Retina (tissue), 1 donor: ENCODE measurements at places on chromosomes 6 and 20.

GRCh38 chr6:88869263-88870020 is 94.0 kb downstream of the RNGTT start:
- DNase-seq: no peak

DNA sequence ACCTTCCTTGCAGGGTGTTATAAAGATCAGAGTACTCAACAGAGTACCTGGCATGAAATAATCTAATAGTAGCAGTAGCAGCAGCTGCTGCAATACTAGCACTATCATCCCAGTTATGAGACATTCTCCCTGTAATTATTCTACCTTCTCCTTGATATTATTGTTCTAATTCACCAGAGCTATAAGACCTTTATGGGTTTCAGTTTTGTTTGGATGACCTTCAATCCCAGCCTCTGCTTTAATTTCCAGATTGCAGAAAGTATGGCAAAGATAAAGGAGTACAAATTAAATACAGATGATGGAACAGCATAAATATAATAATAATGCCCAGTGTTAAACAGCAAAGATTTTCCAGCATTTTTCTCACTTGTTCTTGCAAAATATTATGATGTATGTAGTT is 150.5 kb upstream of the MYLIP start:
- DNase-seq: no peak

GRCh38 chr6:108837236-108837971 is 10.8 kb upstream of the ARMC2 start:
- no peak for DNase-seq

GRCh38 chr20:43977252-43977651 is 62.6 kb downstream of the TOX2 start:
- DNase-seq: no peak

DNA sequence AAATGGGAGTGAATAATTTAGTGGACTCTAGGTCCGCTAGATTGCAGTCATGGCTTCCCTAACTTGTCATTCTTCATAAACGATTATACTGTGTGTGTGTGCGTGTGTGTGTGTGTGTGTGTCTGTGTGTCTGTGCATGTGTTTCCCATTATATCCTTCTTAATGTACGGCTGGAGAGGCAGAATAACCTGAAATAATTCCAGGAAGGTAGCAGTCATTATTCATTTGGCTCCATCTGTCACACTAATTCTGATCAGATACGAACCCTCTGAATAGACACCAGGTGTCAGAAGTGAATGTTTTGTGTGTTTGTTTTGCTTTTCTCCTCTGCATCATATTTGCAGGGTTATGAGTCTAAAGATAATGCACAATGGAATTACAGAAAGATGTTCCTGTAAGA is 372.9 kb downstream of the DOK5 start:
- DNase-seq: no peak

DNA sequence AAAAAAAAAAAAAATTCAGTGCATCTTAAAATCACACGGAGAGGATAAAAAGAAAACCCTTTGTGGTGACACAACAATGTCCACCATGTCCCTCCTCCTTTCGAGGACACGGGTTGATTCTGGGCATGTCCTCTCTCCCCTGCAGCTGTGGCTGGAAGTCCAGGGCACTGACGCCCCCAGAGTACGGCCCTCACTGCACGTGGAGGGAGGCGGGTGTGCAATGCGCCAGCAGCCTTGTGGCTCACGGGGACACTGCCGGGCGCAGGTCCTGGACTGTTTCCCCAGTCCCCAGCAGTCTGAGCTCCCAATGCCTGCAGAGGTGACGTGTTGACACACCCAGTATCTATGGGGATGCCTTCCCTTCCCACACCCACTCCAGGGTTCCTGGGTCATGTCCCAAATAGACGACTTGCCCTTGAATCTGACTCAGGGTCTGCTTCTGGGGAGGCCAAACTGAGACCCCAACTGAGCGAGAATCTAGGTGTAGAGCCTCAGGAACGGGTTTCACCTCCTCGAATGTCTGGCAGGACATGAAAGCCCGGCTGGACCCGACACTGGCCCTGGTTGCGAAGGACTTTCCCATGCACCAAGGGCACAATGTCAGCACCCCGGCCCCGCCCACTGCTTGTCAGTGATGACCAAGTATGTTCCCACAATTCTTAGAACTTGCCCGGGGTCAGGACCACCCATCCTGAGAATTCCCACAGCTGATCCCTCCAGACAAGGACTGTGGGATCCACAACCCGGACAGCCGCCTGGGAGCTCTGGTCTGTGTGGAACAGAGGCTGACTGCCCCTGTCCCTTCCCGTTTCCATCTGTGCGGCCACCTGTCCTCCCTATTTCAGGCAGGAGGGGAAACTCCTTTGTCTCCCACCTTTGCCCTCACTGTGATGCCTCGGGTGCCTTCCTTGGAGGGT is 425.1 kb upstream of the SULF2 start:
- DNase-seq: no peak

DNA sequence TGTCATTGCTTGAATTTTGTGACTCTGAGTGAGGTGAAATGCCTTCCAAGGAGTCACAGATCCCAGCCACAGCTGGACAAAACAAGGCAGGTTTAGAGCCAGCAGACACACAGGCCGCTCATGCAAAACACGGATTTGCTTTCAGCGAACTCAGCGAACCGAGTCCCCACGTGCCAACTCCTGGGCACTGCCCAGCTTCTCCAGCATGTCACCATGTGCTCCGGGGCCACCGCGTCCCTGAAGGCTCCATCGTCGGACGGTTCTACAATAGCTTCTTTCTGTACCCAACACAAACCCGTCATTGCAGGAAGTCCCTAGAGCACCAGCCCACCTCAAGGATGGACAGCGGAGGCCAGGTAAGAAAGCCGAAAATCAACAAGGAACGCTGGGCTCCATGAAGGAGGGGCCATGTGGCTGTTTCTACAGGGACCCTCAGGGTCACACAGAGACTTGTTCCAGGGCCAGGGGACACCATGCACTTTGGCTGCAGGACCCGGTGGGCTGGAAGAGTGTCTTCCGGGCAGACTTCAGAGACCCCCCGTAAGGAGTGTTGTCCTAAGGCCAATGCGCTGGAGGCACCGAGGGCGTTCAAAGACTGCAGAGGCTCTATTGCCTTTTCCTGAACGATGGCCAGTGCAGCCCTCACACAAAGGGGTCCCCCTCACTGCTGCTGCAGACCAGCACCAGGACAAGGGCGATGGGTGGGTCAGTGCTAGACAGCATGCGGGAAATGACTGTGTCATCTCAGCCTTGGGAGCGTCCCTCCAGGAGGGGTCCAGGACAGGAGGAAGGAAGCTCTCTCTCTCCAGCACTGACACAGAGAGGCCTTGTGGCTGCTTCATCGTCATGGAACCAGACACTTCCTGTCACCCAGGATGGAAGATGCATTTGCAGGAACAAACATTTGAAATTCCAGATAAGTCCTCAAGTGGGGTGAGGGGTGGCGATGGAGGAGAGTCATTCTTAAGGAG is 19.8 kb downstream of the DACT2 start:
- DNase-seq: no peak

DNA sequence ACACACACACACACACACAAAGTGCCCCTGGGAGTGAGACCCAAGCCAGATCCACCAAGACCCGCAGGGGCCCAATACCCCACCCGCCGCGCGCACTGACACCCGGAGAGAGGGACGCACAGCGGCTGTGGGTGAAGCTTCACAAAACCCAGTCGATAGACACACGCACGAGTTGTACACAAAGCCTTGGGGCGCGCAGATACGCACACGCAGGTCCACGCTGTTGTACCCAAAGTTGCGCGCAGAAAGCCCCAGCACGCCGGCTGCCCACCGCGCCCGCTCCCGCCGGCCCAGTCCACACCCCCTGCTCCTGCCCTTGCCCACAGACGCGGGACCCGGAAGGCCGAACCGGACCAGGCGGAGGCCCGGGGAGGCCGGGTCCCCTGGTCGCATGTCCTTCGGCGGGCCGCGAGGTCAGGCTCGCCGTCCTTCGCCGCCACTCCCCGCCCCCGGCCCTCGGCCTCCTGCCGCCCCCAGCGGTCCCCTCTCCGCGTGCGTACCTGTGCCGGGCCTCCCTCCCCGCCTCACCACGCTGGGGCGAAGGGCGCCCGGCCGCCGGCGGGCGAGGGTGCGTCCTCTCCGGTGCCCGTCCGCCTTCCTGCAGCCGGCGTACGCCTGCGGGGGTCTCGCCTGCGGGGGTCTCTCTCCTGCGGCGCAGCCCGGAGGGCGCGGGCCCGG is at the start of gene TMEM74B:
Gene TMEM74B (minus strand): TSS at position 344 of the 678 bp plus-strand sequence. CDS start 1,180 bp downstream, outside the sequence.
- peak; percentile 61 for DNase-seq

GRCh38 chr6:47203266-47203937 is 106.3 kb downstream of the TNFRSF21 start:
- DNase-seq: no peak

- no peak for DNase-seq
Measured at GRCh38 chr6:41085182-41085581, 12.4 kb downstream of the NFYA start.

GRCh38 chr6:115220551-115221159 is 840.0 kb downstream of the FRK start:
- DNase-seq: no peak

GRCh38 chr6:162271922-162272321 is 455.6 kb downstream of the PRKN start:
- no peak for DNase-seq

- no peak for DNase-seq
Measured at GRCh38 chr6:2426561-2427340, 181.3 kb upstream of the GMDS start.

DNA sequence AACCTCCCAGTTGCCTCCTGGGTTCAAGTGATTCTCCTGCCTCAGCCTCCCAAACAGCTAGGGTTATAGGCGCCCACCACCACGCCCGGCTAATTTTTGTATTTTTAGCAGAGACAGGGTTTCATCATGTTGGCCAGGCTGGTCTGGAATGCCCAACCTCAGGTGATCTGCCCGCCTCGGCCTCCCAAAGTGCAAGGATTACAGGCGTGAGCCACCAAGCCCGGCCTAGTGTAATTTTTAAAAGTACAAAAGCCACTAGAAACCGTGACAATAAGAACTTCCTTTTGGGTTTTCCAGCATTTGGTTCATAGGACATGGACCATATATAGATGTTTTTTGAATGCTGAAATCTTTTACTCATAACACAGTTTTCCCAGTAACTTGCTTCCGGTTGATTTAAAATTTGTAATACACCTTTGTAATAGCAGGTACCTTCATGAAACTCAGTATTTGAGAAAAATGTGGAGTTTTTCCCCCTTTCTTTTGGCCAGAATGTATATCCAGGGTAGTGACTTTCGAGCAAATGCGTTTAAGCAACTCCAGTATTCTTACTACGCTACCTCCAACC is 467 bp downstream of the PXT1 start:
- no peak for DNase-seq

GRCh38 chr20:38798266-38798665 is 7.2 kb upstream of the PPP1R16B start:
- DNase-seq: no peak

GRCh38 chr6:31720196-31720770 is 1.3 kb downstream of the LY6G6C start:
- DNase-seq: no peak

- no peak for DNase-seq
Measured at GRCh38 chr6:72720464-72720863, 98.6 kb downstream of the KCNQ5 start.

DNA sequence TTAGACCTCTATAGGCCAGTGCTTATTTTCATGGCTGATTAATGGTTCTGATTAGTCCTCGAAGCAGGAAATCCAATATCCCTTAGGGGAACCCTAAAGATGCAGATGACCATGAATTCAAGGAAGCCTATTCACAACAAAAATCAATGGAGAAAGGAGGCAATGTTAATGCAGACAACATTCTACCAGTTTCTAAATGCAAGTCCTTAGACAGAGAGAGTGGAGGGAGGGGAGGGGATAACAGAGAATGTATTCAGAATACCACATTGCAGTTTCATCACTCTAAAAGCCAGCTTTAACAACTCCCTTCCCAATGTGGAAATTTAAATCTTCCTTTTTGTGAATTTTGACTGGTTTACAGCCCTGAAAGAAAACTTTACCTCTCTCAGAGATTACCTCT is 87.1 kb upstream of the POU3F2 start:
- DNase-seq: no peak

- DNase-seq: no peak
Measured at GRCh38 chr6:147023148-147023547, 181.1 kb upstream of the STXBP5 start.

- DNase-seq: peak; percentile 37
Measured at GRCh38 chr6:31180500-31180899, 10.0 kb upstream of the POU5F1 start.

DNA sequence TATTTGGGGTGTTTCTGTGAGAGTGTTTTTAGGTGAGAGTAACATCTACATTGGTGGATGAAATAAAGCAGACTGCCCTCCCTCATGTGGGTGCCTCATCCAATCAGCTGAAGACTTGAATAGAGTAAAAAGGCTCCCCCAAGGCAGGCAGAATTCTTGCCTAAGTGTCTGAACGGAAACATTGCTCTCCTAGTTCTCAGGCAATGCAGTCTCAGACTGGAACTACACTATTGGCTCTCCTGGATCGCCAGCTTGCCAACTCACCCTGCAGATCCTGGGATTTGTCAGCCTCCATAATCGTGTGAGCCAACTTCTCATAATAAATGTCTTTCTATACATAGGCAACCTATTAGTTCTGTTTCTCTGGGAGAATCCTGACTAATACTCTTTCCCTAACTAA is 5.5 kb upstream of the TMEM170B start:
- no peak for DNase-seq

DNA sequence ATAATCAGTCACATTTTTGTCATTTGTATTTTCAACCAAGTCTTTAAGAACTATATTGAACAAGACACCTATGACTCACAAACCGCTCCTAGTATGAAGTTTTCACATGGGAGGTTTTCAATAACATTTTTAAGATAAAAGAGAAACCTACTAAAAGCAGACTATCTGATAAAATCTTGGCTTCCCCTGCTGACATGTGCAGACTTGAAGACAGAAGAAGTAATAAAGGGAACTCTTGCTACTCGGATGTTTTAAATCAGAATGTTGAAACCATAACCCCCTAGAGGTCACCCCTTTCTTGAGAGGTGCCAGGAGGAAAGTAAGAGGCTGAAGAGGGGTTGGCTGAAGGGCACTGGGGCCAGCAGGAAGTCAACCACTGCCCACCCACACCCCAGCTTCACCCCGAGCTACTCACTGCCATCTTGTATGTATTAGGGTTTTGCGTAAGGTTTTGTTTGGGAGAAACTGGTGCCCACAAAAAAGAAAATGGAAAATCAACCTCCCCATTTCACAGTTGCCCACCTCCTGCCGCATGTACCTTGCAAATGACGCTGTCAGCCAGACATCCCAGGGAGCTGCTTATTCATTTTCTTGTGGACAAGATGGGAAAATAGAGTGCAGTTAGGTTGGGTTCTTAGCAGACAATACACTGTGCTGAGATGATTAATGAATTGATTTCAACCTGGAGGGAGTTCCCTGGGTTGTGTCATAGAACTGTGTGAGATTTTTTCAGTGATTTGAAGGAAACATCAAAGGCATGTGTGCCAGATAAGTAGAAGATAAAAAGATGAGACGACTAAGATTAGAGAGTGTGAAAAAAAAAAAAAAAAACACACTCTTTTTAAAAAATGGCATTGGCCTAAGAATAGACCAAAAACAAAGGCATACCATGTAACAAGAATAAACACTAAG is 83.2 kb upstream of the TAB2 start:
- DNase-seq: no peak

- DNase-seq: no peak
Measured at GRCh38 chr20:50862546-50862945, 67.7 kb downstream of the BCAS4 start.
